OCI-M1 (cell line): ENCODE measurements at places on chromosomes 7 and 10.

DNA sequence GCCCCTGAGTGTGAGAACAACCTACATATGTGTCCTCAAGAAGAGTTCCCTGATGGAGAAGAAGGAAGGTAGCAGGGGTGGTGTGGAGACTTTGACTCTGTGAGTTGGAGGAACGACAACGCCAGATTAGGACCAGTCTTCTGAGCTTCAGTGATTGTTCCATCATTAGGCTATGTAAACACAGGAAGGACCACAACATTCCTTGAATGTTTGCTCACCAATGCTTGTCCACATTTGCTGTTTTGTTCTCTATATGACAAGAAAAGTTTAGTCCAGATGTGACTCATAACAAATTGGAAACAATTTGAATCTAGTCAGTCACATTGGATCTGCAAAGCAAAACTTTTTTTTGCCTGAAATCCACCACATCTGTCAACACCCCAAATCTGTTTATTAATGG is 62.7 kb downstream of the ENTPD1 start:
- no peak for DNase-seq

GRCh38 chr10:27820637-27821036 is 75.0 kb upstream of the MKX start:
- DNase-seq: no peak

- DNase-seq: no peak
These were observed 35.9 kb downstream of the DENND2A start for GRCh38 chr7:140604760-140605159.

DNA sequence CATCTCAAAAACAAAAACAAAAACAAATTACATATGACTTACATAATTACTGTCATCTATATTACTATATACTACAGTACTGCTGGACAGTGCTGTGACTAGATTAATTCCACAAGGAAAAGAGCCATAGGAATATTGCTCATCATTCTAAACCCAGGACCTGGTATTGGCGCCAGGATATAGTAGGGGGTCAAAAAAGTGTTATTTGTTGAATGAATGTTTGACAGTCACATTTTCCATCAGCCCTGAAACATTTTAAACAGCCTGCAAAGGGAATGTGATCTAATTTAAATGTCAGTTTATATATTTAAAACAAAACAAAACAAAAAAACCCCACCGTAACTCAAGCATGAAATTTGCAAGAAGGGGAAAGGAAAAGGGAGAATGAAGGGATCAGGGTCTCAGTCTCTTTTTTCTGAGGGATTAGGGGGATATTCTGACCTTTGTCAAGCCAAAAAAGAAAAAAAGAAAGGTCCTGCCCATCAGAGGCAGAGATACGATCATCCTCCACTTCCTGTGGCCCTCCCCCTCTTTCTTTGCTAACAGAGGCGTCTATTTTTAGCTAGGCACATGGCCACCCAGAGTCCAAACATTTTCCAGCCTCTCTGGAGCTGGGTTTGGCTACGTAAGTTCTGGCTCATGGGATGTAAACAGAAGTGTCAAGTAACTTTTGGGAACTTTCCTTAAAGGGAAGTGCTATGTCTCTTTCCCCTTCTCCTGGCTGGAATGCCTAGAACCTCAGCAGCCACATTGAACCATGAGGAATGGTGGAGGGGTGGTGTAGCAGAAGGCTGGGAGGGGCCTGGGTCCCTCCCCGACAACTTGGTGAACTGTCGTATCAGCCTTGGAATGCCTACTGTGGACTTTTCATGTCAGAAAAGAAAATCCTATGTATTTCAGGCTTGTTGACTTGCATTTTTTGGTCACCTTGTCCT is 44.6 kb upstream of the DLG5 start:
- peak; percentile 75 for DNase-seq

DNA sequence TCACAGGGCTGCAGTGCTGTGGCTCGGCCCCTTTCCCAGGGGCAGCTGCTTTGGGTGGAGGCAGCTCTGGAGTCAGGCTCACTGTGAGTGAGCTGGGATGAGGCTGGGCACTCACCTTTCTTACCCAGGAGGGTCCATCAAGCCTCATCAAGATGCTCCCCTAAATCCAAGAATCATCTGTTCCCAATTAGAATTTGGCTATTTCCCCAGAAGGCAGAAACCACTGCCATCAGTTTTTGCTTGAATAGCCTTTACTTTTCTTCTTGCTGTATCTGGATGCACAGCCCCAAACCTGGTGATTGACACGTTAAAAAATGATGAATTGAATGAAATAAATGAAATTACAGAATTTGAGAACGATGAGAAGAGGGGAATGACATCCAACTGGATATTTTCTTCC is 74.3 kb upstream of the LYZL1 start:
- DNase-seq: no peak

DNA sequence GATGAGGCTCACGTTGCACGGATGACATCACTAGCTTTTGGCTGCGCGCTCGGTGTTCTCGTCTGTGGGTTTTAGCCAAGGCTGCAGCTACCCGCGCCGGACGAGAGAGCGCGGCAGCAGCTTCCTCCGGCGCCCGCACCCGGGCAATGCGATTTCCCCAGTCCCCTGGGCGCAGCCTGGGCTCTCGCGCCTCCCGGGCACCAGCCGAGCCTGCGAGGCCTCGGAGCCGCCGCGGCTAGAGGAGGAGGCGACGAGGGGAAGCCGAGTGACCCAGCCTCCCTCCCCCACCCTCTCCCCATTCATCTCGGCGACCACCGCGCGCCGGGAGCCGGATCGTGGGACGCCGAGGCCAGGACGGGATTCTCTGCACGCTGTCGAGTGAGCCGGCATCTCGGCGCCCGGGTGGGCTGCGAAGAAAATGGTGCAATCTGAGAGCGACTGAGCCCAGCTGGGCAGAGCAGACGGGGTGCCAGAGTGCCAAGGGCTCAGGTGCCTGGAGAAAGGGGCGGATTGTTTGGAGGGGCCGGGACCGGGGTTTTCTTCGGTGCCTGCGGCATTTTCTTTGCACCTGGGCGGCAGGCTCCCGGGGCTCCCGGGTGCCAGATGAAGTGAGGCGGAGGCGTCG is 1.2 kb upstream of the TMEM178B start:
- DNase-seq: no peak

GRCh38 chr7:130865408-130866236 is 131.6 kb upstream of the KLF14 start:
- DNase-seq: peak; percentile 42

DNA sequence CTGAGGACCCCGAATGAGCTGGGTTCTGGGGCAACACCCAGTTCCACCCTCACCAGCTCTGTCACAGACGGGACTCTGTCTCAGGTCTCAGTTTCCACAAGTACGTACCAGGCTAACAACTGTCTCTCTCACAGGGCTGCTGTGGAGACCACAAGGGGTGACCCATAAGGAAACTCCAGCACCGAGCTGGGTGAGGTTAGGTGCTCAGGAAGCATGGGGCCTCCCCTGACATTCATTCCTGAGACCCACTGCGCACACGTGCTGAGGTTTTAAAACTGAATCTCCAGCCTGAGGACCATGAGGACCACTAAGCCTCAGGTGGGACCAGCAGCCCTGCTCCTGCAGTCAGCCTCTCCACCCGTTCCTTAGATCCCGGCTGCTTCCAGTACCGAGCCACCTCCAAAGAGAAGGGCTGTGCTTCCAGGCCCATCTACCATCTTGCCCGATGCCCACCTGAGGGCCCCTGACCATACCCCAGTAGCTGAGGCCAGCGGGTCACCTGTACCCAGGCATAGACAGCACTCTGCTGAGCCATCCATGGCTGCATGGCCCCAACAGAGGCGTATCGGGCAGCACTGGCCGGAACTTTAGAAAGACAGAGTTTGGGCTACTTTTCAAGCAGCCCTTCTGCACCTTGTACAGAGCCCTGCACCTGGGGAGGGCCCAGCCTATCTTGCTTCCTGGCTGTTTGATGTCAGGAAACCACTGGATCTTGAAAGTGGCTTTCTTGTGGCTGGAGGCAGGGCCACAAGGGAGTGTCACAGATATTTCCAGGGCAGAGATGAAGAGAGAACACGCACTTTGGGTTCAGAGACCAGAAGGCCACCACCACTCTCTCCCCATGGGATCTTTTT is 18.7 kb downstream of the HSPA12A start:
- no peak for DNase-seq

DNA sequence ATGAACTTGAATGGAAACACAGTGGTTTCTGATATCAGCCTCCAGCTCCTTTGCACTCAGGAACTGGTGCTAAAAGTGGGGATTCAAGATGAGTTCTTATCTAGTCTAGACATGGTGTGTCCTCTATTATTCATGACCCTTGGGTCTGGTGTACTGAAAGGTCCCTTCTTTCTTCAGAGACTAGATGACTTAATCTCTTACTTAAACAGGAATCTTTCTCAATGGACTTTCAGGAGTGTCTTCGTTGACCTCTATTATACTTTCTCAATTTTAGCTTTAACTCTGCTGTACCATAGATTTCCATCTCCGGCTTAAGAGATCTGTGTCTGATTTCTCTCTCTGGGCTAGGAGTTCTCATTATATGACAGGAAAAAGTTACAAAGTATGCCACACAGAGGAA is 83.5 kb upstream of the INHBA start:
- peak; percentile 20 for DNase-seq

DNA sequence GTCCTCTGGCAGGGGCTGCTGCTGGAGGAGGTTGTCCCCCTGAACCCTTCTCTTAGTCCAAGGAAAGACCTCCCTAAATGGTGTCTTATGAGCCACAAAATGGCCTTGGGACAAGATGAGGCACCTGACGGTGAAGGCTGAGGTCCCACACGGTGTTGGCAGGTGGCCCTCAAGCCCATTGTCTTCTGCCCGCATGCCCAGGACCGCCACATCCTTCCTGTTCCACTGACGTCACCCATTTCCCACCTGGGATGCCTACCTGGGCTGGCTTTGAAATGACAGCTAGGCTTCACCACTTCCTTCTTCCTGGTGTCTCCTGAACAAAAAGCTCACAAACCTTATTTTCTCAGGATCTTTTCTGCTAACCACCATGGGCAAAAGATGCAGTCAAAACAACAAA is 2.1 kb upstream of the DMBT1 start:
- no peak for DNase-seq

- no peak for DNase-seq
These were observed 1.1 kb upstream of the VIM start for GRCh38 chr10:17226891-17227303.

GRCh38 chr7:30920021-30920583 is 8.4 kb downstream of the AQP1 start:
- DNase-seq: no peak

- DNase-seq: no peak
These were observed 26.2 kb upstream of the MSRB2 start for GRCh38 chr10:23069019-23069815.

- DNase-seq: no peak
These were observed 620.8 kb upstream of the AUTS2 start for GRCh38 chr7:68977385-68978055.

GRCh38 chr10:18400201-18400905 is 251.0 kb downstream of the NSUN6 start:
- peak; percentile 21 for DNase-seq

GRCh38 chr7:45582868-45583277 is 8.7 kb downstream of the ADCY1 start:
- no peak for DNase-seq

DNA sequence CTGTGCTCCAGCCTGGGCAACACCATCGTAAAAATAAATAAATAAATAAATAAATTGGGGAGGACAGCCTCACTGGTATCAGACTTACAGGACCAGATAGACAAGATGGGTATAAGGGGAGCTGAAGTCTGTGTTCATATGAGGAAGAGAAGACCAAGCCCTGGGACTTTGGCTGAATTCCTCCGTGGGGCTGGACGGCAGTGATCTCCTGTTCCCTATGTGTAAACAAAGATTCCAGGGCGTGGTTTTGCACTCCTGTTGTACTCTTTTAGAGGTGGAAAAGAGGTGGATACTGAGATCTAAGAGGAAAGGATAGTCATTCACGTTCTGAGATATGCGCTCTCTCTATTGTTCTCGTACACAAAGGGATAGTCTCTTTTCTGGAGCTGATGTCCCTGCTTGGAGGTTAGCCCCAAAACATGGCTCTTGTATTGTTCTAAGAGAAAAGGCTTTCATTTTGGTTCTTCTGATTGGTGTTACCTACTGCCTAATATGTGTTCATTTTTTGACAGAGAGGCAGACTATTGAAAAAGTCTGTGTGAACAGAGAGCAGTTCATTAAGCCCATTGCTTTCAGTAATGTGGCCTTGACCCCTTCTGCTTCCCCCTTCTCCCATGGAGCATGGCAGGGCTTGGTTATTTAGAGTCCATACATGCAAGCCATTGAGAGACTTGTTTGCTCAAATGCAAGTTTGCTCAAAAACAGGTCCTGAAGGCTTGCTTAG is 12.3 kb downstream of the KCTD7 start:
- no peak for DNase-seq

DNA sequence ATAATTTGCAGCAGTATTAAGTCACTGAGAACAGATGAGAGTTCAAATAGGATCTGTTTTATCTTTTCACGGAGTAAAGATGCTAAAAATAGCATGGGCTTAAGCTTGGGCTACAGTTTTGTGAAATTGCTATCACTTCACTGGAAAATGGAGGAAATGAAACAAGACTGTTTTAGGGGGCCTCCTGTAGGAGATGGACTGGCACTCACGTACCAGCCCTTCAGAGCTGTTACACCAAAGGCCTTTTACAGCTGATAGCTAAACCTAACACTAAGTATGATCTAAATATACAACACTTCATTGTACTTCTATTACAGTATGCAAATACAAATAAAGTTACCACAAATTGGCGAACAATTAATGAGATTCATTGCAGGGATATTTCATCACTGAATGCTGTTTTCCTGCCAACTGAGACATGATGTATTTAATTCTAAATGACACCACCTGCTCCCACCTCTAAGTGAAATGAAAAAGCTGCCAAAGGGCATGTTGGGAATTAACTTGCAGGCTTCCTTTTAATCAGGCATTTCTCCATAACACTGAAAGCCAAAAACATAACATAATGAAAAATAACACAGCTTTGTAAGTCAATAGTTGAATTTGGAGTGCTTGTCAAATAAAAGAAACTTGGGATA is 304.5 kb upstream of the LRRN3 start:
- peak; percentile 1 for DNase-seq

DNA sequence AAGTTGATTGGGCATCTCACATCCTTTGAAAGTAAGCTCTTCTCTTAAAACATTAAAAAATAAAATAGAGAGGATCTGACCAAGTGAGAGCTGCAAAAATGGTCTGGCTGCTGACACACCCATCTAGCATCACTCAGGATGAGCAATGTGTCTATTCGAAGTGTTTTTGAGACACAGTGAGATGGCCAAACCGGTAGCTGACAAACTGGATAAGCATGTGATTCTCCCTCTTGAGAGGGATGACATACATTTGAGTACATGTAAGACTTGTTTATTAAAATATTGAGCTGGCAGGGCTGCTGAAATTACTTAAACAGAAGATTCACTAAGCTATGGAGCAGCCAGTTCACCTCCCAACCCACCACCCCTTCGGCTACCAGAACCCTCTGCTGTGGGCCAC is 333.9 kb downstream of the ADRA2A start:
- no peak for DNase-seq

- peak; percentile 60 for DNase-seq
These were observed 11.3 kb downstream of the GPRIN2 start for GRCh38 chr10:46544989-46545791.

DNA sequence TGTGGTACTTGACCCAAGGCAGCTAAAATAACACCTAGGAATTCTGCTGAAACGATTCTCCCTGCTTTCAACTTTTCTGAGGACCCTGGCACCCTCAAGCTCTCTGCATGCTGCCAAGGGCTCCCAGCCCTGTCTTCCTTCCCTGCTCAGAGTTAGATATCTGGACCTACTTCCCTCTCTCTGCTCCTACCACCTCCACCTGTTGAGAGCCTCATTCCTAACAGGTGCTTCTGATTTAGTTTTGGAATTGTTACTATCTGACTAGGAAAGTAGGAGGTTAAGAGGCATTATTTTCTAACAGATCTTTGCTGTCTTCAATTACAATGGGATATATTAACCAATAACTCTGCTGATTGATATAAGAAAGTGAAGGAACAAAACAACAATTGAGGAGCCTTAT is 253.8 kb downstream of the FZD1 start:
- no peak for DNase-seq
